ENCODE measurements at places on chromosomes 2 and 18.
A peak's percentile ranks its signal among the peaks of the same experiment; 100 is the strongest.

DNA sequence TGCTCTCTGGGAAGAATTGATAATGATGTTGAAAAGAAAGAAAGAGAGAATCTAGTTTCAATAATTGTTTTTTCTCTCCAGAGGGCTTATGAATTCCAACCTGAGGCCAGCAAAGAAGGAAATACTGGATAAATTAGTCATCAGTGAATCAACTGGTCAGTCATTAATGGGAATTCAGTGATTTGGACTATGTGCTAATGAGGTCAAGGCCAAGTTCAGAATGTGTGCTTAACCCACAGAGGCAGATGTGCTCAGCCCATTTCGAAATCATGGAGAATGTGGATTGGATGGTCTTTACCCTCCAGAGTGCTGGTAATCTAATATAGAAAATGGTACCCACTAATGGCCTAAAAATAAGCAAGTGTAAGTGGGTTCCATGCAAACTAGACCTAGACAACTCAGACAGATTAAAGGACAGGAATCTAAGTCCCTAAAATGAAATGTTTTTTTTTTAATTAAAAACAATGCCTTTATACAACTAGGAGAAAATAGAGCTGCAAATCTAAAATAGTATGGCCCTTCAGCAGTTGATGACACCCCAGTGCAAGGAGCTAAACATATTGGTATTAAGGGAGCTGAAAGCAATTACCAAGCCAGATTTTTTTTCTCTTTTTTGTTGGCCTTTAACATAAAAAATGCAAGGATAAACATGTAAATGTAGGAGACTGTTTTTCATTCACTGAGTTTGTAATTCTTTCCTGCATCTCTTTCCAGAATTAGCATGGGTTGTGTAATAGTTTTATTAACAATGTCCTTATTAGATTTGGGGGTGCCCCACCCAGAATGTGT is 296.9 kb downstream of the SATB2 start:
- peak; percentile 80 for DNase-seq

GRCh38 chr2:70785137-70785911 is 5.1 kb downstream of the FIGLA start:
- DNase-seq: peak; percentile 32

DNA sequence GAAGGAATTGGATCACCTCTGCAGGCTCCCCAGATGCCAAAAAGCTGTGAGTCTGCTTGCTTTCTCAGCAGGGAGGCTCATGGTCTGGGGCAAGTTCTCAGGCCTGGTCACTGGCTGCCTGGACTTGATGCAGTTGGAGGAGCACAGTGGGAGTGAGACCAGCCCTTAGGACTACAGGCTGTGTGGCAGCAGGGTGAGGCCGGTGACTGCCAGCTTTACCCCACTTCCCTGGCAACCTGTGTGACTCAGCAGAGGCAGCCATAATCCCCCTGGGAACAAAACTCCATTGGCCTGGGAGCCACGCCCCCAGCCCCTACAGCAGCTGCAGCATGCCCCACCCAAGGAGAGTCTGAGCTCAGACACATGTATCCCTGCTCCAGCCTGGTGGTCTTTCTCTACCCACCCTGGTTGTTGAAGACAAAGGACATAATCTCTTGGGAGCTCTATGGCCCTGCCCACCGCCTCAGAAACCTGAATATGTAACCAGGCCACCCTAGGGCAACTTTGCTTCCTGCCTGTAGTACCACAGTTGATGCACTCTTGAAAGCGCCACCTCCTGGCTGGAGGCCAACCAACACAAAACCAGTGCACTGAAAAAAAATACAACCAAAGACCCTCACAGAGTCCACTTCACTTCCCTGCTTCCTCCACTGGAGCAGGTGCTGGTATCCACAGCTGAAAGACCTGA is 106.8 kb upstream of the SPATS2L start:
- DNase-seq: no peak

DNA sequence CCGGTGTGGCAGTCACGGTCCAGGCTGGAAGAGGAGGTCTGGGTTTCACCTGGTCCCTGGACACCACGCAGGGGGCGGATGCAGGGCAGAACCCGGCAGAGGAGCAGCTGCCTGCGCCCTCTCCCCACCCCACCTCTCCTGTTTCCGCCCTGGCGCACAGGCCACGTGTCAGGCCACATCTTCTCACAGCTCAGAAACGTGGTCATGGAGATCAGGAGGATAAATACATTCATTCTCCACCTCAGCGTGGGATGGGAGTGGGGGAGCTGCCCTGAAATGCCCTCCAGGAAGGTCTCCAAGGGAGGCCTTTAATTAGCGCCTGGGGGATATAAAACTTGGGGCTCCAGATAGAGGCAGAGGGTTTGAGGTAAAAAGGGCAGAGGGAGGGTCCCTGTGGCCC is 142.0 kb downstream of the KCTD1 start:
- no peak for DNase-seq

- DNase-seq: peak; percentile 63
Measured at GRCh38 chr2:179338681-179339080, 74.0 kb upstream of the SESTD1 start.

DNA sequence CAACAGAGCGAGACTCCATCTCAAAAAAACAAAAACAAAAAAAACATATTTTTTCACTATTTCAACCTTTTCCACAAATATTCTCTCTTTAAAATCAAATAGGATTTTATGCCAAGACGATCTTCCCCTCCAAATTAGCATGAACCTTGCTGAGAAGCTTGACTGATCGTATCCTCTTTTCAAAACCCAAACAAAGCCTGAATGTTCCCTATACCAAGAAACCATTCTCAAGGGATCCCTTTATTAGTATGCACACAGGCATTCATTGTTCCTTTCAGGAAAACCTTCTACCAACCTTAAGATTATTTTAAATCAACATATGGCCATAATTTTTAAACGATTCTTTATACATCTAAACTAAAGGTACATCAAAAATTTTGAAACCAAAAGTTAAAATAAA is 6.3 kb downstream of the SPIRE1 start:
- DNase-seq: no peak

DNA sequence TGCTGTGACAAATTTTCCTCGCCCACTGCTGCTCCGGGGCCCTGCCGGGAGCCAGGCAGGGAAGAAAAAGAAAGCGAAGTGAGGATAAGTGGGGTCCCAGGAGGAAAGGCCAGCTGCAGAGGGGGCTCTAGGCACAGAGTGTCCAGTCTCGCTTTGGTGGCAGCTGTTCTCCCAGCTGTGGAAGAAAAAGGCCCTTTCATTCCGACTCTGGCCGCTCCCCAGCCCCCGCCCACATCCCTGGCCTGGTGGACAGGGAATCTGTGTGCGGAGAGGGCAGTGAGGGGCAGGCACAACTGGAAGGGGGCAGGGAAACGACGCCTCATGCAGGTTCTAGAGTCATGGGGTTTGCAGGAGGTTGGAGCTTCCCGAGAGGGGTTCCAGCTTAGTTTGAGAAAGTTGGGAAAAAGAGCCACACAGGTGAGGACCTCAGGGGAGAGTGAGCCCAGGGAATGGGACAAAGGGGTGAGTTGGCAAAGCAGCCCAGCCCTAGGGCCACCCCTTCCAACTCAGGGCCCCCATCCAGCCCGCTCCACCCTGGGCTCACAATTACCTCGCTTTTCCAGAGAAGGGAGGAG is 1.8 kb downstream of the RTKN start:
- DNase-seq: peak; percentile 74

- no peak for DNase-seq
Measured at GRCh38 chr2:161028581-161028980, 131.6 kb upstream of the TANK start.

DNA sequence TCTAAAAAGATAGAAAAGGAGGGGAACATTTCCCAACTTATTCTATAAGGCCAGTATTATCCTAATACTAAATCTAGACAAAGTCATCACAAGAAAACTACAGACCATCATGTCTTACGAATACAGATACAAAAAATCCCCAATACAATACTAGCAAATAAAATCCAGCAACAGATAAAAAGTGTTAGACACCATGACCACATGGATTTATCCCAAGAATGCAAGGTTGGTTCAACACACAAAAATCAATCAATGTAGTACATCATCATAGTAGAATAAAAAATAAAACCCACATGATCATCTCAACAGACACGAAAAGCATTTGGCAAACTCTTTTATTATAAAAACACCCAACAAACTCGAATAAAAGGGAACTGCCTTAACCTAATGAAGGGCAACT is 18.5 kb downstream of the SLC66A2 start:
- DNase-seq: no peak

- no peak for DNase-seq
Measured at GRCh38 chr2:80302314-80303005, 2.1 kb downstream of the LRRTM1 start.

DNA sequence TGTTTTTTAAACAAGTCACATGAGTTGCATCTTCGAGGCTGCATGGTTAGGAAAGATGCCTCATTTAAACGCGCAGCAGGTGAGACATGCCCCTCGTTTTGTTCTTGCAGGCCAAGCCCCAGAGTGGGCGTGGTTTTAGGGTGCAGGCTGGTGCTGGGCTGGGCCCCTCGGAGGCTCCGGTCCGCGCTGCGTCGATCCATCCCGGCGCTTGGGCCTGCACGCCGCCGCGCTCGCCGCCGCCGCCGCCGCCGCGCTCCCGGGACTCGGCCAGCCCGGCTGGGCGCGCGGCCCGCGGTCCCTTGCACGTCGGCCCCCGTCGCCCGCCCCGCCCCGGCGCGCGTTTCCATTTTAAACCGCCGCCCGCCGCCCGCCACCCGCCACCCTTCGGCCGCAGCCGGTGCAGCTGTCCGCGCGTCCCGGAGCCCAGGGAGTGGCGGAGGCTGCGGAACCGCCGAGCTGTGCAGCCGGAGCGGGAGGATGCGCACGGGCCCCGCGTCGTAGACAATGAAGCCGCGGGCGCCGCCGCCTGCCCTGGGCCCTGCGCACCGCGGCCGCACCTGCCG is 175.5 kb downstream of the AGAP1 start:
- DNase-seq: peak; percentile 73

GRCh38 chr2:5803547-5803946 is 111.4 kb downstream of the SOX11 start:
- DNase-seq: no peak

DNA sequence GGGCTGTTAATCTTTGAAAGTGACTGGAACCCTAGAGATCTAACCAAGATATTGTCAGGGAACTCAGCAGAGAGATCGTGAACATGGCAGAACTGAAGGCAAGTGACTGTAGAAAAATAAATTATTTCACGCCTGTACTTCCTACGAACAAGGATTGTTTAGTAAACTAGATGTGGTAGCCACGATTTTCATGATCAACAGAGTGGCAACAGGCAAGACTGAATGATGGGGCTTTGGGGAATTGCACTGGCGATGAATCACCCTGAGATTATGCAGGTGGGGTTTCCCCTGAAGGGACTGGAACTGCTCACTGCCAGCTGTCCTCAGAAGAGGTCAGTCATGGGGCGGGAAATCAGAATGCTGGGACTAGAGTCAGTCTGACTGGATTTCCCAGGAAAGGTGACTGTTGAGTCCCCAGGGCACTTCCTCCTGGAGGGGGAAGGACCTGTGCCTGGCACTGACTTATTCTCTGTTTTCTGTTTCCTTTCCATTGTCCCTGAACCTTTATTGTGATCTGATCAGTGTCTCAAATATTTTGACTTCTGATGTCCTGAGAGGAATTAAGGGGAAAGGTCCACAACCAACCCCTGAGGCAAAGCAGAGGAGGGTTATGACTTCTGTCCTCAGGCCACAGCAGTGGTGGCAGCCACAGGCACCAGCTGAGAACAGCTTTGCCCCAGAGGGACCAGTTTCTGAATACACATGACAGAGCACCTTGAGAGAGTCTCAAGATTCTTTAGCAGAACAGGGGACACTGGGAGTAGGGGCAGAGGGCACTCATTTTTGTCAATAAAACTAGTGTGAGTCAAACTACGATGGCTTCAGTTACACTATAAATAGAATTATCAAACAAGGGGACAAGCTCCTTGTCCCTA is 70.0 kb downstream of the NAB1 start:
- DNase-seq: peak; percentile 65

GRCh38 chr2:9269695-9270360 is 63.2 kb downstream of the ASAP2 start:
- DNase-seq: no peak

DNA sequence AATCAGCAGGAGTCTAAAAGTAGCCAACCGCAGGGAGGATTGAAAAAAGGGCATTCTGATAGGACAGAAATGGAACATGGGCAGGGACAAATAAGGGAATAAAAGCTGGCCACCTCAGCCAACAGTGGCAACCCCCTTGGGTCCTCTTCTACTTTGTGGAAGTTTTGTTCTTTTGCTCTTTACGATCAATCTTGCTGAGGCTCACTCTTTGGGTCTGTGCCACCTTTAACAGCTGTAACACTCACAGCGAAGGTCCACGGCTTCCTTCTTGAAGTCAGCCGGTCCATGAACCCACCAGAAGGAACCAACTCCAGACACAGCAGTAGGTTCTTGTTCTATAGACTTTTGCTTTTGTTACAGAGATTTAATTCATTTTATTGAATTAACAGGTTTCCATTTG is 285.4 kb upstream of the CDH20 start:
- DNase-seq: no peak

DNA sequence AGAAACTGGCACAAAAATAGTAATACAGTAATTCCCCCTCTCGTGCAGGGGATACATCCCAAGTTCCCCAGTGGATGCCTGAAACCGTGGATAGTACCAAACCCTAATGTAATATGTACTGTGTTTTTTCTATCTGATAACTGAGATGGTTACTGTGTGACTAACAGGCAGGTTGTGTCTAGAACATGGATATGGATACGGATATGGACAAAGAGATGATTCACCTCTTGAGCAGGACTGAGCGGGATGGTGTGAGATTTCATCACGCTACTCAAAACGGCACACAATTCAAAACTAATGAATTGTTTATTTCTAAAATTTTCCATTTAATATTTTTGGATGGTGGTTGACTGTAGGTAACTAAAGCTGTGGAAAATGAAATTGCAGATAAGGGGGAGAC is 3.4 kb downstream of the MBD1 start:
- peak; percentile 91 for DNase-seq

DNA sequence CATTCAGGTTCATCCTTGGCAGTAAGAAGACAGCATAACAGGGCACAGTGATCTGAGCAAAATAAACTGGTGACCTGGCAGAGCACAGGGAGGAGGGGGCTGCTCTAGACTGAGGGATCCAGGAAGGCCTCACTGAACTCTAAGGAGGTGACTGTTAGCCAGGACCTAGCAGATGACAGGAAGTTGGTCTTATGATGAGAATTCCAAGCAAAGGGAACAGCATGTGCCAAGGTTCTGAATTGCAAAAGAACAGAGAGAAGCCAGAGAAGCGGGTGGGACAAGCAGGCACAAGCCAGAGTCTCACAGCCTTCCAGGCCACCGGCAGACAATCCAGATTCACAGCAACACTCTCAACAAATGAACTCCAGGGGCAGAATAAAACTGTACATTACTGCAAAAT is 152.7 kb upstream of the PTPRM start:
- DNase-seq: peak; percentile 33

GRCh38 chr2:167550448-167550847 is 662.2 kb downstream of the XIRP2 start:
- peak; percentile 50 for DNase-seq

- DNase-seq: peak; percentile 80
Measured at GRCh38 chr2:98805412-98806171, 74.7 kb upstream of the MGAT4A start.

All from cardiac fibroblast (primary cell).